ENCODE measurements at places on chromosomes 2 and 18.

DNA sequence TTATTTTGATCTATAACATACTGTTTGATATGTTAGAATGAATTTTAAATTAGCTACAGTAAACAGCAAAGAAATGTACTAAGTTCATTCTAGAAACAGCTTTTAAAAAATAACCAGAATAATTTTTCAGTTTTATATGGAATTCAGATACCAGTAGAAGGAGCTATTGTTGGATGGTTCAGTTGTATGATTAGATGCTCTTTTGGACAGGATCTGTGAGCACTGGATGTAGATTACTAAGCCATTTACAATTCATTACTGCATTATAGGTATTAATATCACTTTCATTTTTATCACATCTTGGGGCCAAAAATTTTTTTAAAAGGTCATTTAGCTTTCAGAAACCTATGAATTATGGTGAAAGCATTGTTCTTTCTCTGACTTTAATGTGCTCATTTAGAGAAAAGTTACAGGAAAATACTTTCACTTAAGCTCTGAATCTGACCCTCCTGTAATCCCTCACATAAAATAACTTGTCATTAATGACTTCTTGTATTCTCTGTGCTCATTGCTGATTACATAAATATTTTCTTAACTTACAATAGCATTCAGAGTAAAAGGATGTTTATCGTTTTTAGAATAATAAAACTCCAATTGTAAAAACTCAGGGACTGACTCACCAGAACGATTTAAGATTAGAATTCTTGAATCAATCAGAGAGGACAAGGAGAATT lies 750.2 kb downstream of the SLC4A3 start:
- DNase-seq, result no peak

DNA sequence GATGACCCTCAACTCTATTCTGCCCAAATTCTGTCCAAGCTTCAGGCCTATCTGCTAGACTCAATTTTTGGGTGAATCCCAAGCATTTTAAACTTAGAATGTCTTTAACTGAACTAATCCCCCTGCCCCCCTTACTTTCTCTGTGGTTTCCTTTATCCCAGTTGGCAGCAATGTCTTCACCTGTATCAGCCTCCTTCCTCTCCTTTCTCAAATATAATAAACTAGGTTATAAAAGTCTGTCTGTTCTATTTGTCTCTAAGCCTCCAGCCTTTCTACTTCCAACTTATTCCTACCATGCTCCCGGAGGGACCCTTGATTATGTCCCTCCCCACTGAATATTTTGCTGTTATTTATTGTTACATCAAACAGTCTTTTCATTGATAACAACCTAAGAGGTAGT lies 375.5 kb upstream of the TRIB2 start:
- no peak for DNase-seq

GRCh38 chr2:160328811-160329527 lies 128.9 kb upstream of the ITGB6 start:
- no peak for DNase-seq

DNA sequence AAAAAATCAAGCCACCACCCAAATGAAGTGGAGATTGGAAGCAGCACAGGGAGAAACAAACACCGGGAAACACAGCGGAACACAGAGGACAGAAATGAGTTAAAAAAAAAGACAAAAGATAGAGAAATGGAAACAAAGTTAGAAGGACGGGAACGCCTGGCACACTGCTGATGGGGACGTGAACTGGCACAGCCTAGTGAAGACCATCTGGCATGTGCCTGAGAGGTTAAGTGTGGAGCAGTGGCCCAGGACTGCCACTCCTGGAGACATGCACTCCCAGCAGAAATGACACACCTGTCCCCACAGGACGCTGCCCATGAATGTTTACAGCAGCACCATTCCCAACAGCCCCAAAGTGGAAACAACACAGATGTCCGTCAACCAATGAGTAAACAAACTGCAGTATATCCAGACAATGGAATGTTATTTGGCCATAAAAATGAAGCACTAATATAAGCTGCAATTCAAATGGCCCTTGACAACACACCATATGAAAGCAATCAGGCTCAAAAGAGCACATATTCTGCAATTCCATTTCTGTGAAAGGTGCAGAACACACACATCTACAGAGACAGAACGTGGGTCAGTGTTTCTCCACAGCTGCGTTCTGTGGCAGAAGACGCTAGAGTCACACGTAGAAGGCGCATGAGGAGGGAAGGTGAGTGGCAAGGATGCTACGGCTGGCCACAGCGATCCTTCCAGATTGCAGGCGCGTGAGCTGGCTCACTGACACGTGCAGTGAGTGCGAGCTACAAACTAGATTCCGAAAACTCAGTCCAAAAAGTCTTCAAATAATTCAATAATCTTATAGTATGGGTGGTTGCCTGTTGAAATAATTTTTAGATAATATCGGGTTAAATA lies 24.6 kb downstream of the THAP4 start:
- DNase-seq, result no peak

DNA sequence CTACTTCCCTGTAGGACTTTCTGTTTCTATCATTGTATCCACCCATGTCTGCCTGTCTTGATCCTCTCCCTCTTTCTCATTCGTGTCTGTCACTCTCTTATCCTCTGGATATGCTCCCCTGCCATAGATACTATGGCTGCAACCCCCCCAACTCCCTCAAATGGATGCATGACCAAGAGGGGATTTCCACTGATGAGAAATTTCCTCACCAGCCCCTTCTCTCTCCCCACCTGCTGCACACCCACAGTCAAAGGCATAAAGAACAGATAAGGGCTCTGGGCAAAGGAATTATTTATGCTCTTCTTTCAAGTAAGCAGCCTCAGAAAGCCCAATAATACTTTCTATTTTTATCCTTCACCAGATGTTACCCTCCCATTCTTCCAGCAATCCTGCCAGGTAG lies 121.3 kb downstream of the FOXI3 start:
- DNase-seq, result no peak

- no peak for DNase-seq
These were observed 127.9 kb downstream of the ZNF532 start for GRCh38 chr18:58992301-58993231.

GRCh38 chr2:120844070-120844738 lies 108.5 kb downstream of the GLI2 start:
- DNase-seq, result no peak

- no peak for DNase-seq
These were observed 28.8 kb downstream of the FOXI3 start for GRCh38 chr2:88423733-88424132.

DNA sequence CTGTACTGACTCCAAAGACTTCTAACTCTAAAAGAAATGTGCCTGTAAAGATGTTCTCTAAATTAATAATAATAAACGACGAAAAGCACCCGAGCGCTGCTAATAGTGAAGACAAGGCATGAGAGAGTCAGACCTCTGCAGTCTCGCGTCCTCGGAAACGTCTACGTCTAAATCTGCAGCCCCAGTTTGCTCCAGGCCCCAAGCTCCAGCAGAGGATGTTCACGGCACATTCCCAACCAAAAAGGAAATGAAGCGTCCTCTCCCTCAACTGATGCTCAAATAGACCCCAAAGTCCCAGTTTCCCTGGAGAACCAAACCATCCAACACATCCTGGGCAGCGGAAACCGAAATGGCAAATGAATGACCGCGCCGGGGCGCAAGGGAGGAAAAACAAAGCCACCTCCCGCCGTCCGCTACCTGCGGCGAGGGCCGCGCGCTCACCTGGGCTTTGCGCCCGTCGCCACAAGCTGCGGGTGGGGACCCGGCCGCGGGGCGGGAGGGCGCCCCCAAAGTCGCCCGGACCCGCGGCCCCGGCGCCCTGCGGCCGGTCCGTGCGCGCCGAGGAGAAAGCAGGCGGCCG lies 47.1 kb upstream of the CCDC150 start:
- DNase-seq, result no peak

DNA sequence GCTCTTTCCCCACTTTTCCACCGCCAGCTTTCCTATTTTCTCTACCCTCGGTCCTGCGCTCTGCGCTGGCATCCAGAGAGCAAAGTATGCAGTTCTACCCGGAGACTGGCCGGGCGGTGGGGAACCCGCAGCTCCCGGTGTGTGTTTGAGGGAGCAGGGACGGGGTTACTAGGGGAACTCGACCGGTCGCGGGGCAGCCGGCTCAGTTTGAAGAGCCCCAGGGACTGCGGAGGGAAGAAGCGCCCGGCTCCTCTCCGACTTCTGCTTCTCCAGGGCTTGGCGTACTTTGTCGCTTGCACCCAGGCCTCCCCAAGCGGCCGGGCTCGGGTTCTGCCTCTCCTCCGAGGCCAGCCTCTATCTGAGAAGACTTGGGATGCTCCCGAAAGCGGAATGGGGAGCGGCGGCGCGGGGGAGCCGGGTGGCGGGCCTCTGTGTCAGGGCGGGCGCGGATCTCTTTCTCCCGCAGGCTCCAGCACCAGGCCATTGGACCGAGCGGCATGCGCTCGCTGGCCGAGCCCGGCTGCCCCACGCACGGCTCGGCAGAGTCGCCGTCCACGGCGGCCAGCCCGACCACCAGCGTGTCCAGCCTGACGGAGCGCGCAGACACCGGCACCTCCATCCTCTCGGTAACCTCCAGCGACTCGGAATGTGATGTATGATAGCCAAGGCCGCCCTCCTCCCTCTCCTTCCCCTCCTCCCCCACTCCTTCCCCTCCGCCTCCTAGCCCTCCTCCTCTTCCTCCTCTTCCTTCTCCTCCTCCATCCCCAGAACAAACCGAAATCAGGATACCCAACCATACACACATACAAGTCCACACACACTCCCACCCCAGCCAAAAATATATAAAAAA lies 2.8 kb downstream of the SIX3 start:
- DNase-seq, result no peak

DNA sequence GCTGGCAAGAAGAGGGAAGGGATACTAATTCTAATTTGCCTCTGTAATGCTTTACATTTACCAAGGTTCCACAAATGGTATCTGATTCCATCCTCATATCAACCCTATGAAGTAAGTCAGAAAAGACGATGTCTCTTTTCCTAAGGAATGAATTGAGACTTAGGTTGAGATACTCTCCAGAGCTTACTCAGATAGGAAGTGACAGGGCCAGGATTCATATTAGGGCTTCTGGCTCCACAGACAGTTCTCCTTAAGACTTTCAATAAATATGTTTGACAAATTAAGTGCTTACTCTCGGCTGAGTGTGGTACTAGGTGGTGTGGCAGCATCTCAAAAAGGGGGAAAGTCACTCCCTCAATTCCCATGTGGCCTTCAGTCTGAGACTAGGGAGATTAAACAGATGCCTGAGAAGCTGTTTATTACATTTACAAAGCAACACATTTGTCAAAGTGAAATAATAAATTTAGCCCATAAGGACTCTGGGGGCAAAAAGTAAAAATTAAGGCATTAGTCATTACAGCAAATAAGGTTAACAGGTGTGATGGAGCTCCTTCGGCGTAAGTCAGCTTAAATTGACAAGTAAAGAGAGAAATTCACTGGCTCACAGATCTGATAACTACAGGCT lies 14.2 kb downstream of the CDK15 start:
- DNase-seq, result no peak

GRCh38 chr2:98165516-98166071 lies 78.6 kb downstream of the VWA3B start:
- no peak for DNase-seq

GRCh38 chr18:11119959-11120587 lies 29.3 kb downstream of the PIEZO2 start:
- no peak for DNase-seq

DNA sequence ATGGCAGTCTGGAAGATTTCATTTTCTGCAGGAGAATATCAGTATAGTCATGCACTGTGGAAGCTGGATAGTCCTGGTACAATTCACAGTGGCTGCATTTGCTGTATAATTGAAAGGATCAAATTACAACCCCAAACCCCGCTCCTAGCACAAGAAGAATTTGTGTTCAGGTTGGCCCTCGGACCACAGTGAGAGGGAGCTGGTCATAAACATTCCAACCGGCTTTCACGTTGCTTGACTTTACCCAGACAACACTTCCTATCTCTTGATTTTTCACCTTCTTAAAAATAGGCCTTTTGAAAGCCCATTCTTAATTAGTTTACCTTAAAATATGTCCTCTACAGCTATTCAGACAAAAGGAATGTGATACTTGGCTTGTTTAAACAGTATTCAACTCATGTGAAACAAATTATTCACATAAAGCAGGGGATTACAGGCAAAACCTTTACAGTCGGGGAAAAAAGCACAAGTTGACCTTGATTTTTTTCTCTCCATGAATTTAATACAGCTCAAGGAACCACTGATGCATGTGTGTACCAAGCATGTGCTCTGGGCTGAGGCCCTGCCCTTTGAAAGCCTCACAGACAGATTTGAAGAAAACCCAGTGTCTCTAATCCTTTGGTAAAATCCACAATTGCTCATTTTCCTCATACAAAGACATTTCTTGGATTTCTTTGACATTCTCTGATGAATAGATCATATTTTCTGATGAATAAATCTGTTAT lies 143.0 kb upstream of the SOX11 start:
- no peak for DNase-seq

GRCh38 chr2:173649527-173650219 lies 295.0 kb downstream of the CDCA7 start:
- no peak for DNase-seq

- DNase-seq, result no peak
These were observed 202.5 kb downstream of the LRRTM1 start for GRCh38 chr2:80102026-80102425.

GRCh38 chr2:217842017-217842416 lies 160.8 kb downstream of the TNS1 start:
- no peak for DNase-seq

GRCh38 chr2:54895730-54896129 lies 154.5 kb downstream of the RTN4 start:
- DNase-seq, result no peak

DNA sequence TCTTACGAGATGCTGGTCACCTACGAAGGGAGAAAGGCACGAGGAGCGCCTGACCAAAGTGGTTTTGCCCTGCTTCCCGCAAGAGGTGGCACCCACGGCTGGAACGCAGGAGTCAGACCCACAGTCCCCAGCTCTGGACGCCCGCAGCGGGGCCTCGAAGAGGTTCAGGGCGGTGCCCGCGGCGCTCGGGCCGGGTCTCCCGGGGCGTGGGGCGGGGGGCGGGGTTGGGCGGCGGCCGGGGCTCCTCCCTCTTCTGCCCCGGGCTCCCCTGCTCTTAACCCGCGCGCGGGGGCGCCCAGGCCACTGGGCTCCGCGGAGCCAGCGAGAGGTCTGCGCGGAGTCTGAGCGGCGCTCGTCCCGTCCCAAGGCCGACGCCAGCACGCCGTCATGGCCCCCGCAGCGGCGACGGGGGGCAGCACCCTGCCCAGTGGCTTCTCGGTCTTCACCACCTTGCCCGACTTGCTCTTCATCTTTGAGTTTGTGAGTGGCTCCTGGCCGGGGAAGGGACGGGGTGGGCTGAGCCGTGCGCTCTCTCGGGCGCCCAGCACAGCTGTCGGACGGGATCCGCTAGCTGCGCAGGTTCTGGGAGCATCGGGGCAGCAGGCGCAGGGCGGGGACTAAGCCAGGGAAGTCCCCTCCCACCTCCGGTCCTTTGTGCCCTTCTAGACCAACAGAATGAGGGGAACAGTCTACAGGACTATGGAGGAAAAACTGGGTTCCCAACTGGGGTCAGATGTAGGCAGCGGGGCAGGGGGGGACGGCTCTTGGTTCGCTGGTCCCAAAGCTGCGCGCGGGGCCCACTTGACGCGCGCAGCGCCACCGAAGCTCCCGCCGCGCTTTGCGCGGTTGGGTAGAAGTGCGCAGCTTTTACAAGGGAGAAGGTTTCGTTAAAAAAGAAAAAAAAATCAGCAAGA lies at the start of gene MAL:
TSS of gene MAL (plus strand) at position 303 of the 914 bp plus-strand sequence. CDS start at position 388, 85 bp downstream.
- DNase-seq, result peak; percentile 66

All from stimulated activated naive CD4-positive, alpha-beta T cell (primary cell).